ENCODE measurements at places on chromosomes 6 and 20. TPM values are rescaled to one million over a fixed set of nuclear protein-coding genes. Genes with fewer than 3 reads are reported as not detected.

Gene RAMACL
- 11.2 TPM for total RNA-seq

Gene BTN3A1
- 18.3 TPM for total RNA-seq

Gene ADGRB3
- total RNA-seq = 1.9 TPM

Gene HSPA1L
- 2.9 TPM for total RNA-seq

Gene BNIP5
- not detected for total RNA-seq
